ENCODE measurements at places on chromosomes 11 and 22.

GRCh38 chr22:31561238-31561887 lies 65.0 kb downstream of the SFI1 start:
- no peak for DNase-seq

GRCh38 chr22:45861259-45861658 lies 115.7 kb downstream of the WNT7B start:
- no peak for DNase-seq

GRCh38 chr11:109644152-109644551 lies 222.2 kb downstream of the C11orf87 start:
- DNase-seq = no peak

DNA sequence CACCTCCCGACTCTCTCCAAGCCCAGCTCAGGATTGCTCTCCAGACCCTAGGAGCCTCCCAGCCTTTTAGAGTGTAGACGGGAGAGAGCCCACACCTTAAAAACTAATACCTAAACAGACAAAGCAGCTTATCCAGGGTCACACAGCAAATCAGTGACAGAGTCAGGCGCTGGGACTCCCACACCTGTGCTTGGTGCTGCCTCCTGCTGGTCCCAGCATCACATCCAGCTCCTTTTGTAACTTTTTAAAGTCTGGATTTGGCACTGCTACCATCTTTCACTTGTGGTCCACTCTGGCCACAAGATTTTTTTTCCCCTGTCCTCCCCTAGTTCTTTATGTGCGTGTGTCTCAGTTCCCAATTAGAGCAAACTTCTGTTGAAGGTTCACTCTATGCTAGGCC lies 4.7 kb downstream of the ANO1 start:
- DNase-seq = no peak

- DNase-seq = no peak
These were observed 73.4 kb upstream of the YWHAH start for GRCh38 chr22:31870890-31871289.

GRCh38 chr11:107702723-107703122 lies 9.1 kb downstream of the SLN start:
- DNase-seq = no peak

GRCh38 chr22:31344578-31345330 lies 1.4 kb downstream of the PATZ1 start:
- no peak for DNase-seq

DNA sequence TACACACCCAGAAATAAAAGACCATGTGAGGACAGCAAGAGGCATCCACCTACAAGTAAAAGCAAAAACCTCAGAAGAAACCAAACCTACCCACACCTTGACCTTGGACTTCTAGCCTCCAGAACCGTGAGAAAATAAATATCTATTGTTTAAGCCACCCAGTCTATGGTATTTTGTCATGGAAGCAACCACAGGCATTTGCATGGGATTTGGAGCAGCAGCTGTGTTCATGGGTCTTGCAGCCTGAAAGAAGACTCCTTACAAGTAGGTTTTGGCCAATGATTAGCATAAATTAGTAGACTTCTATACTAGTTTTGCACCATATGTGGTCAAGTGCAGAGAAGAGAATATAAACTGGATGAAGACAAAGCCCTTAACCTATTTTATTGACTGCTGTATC lies 27.9 kb downstream of the FSHB start:
- no peak for DNase-seq

DNA sequence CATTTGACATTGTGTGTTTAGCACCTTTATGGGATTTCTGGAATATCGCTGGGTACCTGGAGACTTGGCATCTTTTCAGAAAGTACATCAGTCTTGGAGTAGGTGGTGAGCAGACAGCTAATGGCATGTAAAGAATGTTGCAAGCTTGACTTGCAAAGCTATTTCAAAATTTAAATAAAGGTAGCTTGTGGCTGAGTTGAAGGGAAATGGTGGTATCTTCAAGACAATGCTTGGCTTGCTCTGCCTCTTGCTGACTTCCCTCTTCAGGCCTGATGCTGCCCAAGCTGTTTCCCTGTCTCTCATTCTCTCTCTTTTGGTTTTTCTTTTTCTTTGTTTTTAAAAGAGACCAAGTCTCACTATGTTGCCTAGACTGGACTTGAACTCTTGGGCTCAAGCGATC lies 13.2 kb downstream of the ZNRF3 start:
- no peak for DNase-seq

GRCh38 chr22:32265882-32266767 lies 11.0 kb upstream of the SLC5A4 start:
- DNase-seq = peak; percentile 41

Data from stimulated activated CD8-positive, alpha-beta memory T cell treated with anti-CD3 and anti-CD28 coated beads, Interleukin-7, amount 100 ng/mL, for 48 hours (primary cell).